ENCODE measurements at places on chromosomes 5 and 9.

DNA sequence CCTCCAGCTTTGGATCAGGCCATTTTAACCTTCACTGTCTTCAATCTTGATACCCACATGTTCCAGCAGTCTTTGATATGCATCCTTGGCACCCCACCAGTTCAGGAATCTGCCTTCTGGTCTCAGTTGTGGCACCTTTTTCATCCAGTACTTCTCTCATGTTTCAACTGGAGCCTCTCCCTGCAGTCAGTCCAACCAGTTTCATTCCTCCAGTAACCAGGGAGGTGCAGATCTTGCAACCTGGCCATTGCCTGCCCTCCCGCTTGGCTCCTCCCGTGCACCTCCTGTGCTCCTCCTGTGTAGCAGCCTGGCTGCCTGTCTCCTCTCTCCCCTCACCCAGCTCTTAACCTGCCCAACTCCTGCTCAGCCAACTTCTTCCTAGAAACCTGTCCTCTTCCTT is 20.2 kb downstream of the FUBP3 start:
- H3K4me1 ChIP-seq, result peaks cover 8% of the 10 kb centered on the region
- peaks cover 35% of the 10 kb centered on the region for H3K36me3 ChIP-seq
- DNase-seq, result no peak
- H3K27me3 ChIP-seq, result no peaks in the 10 kb centered on the region
- no peak overlapping the region for H3K4me3 ChIP-seq
- no peak overlapping the region for H3K27ac ChIP-seq

GRCh38 chr9:37146410-37146809 is 26.0 kb downstream of the ZCCHC7 start:
- H3K36me3 ChIP-seq, result peaks cover 8% of the 10 kb centered on the region
- H3K27me3 ChIP-seq, result no peaks in the 10 kb centered on the region
- H3K4me3 ChIP-seq, result peak overlapping the region; percentile 69
- peaks cover 50% of the 10 kb centered on the region for H3K4me1 ChIP-seq
- DNase-seq, result peak; percentile 55
- no peak overlapping the region for H3K27ac ChIP-seq

DNA sequence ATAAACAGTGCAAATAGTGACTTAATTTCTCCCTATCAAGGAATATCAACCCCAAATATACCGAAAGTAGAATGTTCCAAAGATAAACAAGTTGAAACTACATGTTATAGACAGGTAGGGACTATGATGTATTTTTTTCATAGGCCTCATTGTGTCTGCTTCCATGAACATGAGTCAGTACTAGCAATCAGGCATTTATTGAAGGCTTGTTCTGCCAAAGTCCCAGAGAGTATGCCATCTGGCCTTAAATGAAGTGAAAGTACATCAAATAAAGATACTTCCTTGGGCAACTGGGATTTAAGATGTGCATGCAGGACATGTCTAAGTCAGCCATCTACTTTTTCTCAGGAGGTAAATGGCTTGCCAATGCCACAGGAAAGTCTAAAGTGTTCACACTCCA is 6.5 kb downstream of the GHR start:
- H3K27ac ChIP-seq, result no peak overlapping the region
- DNase-seq, result no peak
- no peaks in the 10 kb centered on the region for H3K4me1 ChIP-seq
- no peak overlapping the region for H3K4me3 ChIP-seq

- H3K36me3 ChIP-seq, result peaks cover 6% of the 10 kb centered on the region
- no peak for DNase-seq
- H3K4me1 ChIP-seq, result peaks cover 23% of the 10 kb centered on the region
- H3K27me3 ChIP-seq, result no peaks in the 10 kb centered on the region
- no peak overlapping the region for H3K27ac ChIP-seq
- no peak overlapping the region for H3K4me3 ChIP-seq
These were observed 46.4 kb upstream of the CEP78 start for GRCh38 chr9:78189461-78189860.

- peaks cover 4% of the 10 kb centered on the region for H3K4me1 ChIP-seq
- H3K27ac ChIP-seq, result no peak overlapping the region
- H3K4me3 ChIP-seq, result no peak overlapping the region
- no peak for DNase-seq
- no peaks in the 10 kb centered on the region for H3K27me3 ChIP-seq
- H3K36me3 ChIP-seq, result no peaks in the 10 kb centered on the region
These were observed 311.3 kb downstream of the GADD45G start for GRCh38 chr9:89916001-89916597.

Data from naive B cell (primary cell).